ENCODE measurements at places on chromosomes 1 and 21.
A peak's percentile ranks its signal among the peaks of the same experiment; 100 is the strongest.

DNA sequence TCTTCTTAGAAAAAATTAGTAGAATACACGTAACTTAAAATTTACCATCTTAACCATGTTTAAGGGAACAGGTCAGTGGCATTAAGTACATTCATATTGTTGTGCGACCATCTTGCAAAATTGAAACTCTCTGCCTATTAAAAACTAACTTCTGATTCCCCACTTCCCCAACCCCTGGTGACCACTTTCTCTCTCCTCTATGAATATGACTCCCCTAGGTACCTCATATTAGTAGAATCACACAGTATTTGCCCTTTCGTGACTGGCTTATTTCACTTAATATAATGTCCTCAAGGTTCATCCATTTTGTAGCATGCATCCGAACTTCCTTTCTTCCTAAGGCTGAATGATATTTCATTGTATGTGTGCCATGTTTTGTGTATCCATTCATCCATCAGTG, 15.1 kb upstream of the TARBP1 start:
- DNase-seq = no peak

DNA sequence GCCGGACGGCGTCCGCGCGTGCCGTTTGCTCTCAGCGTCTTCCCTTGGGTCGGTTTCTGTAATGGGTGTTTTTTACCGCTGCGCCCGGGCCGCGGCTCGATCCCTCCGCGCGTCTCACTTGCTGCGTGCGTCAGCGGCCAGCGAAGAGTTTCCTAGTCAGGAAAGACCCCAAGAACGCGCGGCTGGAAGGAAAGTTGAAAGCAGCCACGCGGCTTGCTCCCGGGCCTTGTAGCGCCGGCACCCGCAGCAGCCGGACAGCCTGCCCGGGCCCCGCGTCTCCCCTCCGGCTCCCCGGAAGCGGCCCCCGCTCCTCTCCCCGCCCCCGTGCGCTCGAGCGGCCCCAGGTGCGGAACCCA, 159.8 kb downstream of the RUNX1 start:
- peak; percentile 80 for DNase-seq

DNA sequence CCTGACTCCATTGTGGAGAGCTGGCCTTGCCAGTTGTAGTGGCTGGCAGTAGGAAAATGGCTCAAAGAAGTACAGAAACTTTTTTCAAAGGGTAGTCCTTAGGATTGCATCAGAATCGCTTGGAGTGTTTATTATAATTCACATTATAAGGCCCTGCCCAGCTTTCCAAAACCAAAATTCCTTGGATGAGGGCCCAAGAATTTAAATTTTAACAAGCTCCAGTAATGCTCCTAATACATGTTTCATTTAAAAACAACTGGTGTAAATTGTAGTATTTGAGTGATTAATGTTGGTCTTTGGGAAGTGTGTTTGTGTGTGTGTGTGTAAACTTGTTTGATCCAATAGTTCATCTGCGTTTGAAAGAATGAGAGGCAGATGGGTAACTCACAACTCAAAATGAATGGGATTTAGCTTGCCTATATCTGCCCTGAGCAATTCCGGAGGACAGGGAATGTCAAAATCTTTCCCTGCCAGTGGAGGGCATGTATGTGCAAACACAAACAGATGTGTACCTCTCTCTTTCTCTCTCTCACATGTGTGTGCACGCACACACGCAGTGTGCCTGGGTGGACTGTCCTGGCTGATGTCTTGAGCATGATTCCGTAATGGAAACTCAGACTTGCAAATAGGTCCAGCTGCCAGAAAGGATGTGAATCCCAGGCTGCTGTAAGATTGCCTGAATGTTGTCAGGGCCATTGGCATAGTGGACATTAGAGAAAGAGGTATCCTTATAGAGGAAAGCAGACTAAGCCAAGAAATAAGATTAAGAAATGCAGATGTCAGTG, 293.1 kb downstream of the LMX1A start:
- DNase-seq = no peak

DNA sequence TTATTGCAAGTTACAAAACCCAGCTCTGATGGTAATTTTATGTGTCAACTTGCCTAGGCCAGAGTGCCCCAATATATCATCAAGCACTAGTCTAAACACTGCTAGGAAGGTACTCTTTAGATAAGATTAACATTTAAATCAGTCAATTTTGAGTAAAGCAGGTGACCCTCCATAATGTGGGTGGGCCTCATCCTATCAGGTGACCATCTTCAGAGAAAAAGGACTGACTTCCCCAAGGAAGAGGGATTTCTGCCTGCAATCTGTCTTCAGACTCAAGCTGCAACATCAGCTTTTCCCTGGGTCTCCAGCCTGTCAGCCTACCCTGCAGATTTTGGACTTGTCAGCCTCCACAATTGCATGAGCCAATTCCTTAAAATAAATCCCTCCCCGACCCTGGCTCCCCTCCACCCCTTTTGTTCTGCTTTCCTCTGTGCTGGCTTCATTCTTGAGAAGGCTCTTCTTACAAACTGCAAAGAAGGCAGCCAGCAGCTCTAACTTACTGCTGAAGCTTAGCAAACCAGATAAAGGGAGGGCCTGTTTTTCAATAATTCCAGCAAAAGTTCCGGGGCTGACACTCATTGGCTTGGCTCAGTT, 56.4 kb upstream of the RUNX3 start:
- peak; percentile 23 for DNase-seq

DNA sequence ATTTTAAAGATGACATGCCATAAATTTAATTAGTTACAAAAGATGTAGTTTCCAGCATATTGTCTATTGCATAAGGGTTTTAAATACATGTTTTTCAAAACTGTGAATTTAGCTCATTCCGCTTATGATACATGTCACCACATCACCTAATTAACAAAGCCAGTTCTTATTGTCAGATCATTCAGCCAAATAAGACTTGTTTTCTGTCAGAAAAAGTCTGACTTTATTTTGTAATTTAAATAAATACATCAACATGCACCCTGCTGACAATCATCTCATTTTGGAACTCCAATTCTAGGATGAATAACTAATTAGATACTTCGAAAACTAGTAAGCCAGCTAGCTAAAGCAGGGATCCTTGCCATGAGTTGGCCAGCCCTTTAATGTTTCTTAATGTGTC, 110.9 kb upstream of the APP start:
- DNase-seq = no peak

DNA sequence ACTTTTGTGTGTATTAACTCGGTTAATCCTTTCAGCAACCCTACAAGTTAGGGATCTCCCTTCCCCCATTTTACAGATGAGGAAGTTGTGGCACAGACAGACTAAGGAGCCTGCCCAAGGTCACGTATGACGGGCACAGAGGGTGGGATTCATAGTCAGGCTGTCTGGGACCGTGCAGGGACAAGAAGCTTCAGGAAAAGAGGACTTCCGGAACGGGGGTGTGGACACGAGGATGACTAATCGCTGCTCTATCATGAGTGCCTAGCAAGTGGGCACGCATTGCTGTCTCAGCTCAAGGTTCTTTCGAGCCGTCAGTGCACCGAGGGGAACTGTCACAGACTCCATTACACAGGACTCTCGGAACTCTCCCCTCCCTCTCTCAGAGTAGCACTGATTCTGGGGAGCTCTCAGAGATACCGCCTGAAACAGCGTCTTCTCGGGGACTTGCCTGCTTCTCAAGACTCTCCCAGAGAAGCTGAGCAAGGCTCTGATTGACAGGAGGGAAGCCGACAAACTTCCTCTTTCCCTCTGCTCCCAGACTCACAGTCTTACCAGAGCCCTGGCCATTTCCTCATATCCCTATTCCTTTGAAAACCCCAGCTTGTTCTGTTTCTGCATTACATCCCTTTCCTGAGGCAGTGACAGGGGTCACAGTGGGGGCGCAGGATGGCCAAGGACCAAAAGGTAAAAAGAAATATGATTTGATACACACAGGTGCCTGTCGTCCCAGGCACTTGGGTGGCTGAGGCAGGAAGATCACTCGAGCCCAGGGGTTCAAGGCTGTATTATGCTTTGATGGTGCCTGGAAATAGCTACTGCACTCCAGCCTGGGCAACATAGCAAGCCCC, 14.4 kb downstream of the FHAD1 start:
- peak; percentile 22 for DNase-seq

- DNase-seq = peak; percentile 57
Measured at GRCh38 chr1:79040424-79041082, 34.0 kb upstream of the ADGRL4 start.

DNA sequence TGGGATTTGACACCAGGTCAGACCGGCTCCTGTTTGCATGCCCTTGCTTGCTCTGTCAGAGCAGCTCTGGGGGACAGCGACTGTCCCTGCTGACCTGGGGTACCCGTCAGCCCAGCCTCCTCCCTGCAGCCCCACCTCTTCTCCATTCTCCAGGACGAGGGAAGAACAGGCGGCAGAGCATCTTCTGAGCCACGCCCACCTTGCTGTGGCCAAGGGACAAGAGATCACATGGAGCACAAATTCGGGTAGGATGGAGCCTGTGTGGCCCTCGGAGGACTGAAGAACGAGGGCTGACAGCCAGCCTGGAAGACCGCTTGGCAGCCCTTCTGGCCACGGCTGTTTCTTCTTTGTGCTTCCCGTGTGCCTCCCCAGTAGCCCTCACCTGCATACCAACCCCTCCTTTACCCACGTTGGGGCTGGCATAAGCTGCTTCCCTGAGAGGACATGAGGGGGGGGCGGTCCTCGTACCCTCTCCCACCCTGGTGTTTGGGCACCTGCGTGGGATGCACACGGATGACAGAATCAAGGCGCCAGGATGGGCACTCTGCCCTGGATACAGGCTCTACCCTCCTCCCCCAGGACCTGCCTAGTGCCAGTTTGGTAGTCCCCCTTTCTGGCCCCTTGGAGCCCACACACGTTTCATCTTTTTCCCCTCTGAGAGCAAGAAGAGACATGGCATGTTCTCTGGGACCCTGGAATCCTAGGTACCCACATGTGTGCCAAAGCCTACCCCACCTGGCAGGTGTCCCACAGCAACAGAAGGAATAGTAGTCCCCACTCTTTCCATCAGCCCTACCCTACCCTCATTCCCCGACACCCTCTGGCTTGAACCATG, 26.9 kb downstream of the CDK18 start:
- no peak for DNase-seq

DNA sequence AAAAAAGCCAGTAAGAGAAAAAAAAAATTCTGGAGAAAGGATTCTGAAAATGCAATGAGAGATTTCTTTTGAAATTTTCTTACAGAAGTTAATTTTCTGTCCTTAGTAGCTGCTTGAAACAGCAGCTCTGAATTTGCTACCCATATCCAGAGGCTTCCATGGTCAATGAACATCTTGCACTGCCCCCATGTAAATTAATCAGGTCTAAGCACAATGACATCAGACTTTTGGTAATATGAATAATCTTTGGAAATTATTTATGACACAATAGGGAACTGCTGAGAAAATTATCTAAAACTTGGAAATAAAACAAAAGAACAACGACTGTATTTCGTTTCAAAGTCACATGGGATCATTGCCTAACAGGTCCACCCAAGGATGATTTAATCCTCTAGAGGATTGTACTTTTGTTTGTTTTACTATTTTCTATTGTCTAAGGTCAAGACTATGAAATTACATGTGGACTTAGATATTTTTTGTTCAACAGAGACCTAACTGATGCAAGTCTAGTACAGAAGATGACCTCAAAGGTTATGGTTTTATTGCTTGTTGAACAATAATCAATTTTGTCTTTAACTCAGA, 312.1 kb downstream of the BACH1 start:
- peak; percentile 92 for DNase-seq

DNA sequence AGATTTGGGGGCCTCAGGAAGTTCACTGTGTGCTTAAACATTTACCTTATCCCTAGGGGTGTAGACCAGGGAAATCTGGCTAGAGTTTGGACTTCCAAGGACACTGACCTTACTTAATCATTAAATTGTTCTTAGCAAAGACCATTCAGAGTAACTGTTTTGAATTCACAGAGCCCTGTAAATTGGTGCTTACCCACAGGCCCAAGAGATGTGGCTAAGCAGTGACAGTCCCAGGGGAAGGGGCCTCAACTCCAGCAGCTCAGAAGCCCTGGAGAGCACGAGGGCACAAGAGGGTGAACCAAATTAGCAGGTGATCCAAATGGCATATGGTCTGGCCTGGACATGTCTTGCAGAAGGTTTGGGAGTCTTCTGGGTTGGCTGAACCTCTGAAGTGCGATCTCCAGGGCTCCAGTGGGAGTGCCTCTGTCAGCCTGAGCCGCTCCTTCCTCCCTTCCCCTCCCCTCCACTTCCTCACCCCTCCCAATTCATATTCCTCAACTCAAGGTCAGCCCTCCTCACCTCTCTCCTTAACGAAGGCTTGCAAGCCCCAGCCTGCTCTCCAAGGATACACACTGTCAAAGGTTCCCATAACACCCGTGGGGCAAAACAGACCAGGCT, 4.3 kb downstream of the PAQR7 start:
- no peak for DNase-seq

DNA sequence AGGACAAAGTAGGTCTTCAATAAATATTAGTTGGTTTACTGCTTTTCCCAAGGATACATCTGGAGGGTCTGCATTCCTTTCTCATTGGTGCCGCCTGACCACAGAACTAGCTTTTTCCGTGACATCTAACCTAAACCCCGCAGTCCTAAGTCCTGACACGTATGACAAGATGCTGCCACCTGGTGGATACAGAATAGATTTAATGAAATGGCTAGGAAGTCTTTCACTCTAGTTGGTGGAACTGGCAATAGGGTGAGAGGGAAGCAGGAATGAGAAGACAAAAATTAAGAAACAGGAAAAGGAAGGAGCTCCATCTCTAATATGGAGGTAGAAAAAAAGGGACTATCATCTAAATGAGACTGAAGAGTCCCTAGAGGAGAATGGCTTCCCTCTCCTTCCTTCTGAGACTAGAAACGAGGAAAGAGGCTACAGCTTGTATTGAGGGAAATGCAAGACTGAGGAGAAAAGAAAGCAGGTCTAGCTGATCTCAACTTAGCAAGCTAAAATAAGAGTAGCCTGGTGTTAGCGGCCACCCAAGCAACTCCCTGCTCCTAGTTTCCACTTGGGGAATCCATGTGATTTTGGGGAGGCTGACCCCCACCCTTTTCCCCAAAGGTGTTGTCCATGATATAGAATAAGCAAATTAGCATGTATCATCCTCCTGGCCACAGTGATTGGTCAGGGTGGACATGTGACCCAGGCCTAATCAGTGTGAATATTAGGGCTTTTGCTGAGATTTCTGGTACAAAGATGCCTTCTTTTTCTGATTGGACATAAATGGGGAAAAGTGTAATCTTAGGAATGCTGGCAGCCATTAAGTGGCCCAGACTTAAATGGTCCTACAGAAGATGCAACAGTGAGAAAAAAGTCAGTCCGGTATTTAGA, 5.9 kb downstream of the RFX5 start:
- peak; percentile 92 for DNase-seq

- DNase-seq = no peak
Measured at GRCh38 chr1:155079210-155079486, 511 bp downstream of the EFNA3 start.

- DNase-seq = peak; percentile 51
Measured at GRCh38 chr1:48572646-48573258, 100.7 kb upstream of the SPATA6 start.

- no peak for DNase-seq
Measured at GRCh38 chr1:211832661-211833060, 2.1 kb upstream of the LPGAT1 start.
